ENCODE measurements at places on chromosomes 2 and 18.
A peak's percentile ranks its signal among the peaks of the same experiment; 100 is the strongest.

GRCh38 chr18:45161850-45162249 is 453.4 kb upstream of the SLC14A2 start:
- DNase-seq: no peak

DNA sequence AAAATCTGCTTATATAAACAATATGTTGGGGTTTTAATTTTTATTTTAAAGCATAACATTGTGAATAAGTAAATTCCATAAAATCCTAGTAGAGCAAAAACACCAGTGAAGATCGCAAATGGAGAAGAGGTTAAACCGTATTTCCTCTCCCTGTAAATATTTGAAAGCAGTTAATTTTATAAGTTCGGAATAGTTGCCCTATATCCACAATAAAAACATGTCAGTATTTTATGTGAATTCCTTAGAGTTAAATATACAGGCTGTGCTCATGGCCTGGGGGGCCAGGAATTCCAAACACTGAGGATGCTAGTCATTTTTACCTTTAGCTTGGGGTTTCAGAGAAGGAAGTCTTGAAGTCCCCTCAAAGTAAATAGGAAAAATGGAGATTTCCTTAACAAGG is 135.0 kb downstream of the FIGN start:
- DNase-seq: no peak

DNA sequence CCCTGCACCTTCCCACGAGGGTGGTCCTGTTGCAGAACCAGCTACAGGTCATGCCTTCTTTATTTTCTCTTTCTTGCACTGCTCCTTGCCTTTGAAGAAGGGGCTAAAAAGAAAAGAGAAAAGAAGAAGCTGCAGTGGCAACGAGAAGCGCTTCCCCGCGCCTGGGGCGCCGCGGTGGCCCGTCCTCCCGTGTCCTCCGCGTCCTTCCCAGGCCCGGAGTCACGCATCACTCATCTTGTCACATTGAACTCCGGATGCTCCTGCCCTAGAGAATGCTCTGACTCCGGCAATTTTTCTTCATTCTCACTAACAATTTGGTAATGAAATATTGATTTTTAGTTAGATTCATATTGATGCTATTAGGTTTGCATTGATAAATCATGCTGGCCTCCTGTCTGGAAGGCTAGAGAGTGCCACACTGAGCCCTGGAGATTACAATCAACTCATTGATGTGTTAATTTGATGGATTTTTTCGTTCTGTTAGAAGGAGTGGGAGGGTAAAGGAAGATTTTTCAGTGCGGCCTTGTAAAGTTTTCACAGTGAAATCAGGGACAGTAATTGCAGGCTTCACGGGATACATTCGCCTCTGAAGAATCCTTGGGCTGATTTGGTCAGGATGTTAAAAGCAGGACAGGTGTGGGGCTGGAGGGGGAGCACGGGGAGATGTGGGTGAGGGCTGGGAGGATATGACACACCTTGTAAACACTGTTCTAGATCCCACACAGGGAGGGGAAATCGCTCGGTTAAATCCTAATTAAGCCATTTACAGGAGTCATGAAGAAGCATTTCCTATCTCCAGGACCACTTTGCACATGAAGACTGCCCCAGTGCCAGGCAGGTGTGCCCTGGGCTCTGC is 349.3 kb downstream of the ZNF516 start:
- DNase-seq: no peak

DNA sequence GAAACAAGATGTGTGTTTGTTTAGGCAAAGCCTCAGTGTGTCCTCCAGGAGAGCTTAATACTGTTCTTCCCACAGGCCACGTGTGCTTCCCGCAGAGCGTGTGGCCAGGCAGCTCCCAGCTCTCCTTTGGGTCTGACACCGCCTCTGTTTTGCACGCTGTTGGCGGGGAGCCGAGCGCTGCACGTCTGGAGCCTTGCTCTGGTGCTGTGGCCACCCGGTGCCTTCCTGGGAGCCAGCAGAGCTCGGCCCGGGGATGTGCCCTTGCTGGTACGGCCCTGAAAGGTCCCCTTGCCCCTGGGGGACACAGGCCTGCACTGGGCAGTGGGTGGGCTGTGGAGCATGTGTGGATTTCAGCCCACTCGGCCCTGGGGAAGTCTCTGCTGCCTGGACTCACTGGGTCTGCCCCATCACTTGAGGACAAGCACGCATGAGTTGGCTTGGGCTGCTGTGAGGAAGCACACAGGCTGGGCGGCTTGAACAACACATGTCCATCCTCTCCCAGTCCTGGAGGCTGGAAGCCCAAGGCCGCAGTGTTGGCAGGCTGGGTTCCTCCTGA is 160.7 kb upstream of the HDAC4 start:
- DNase-seq: no peak

DNA sequence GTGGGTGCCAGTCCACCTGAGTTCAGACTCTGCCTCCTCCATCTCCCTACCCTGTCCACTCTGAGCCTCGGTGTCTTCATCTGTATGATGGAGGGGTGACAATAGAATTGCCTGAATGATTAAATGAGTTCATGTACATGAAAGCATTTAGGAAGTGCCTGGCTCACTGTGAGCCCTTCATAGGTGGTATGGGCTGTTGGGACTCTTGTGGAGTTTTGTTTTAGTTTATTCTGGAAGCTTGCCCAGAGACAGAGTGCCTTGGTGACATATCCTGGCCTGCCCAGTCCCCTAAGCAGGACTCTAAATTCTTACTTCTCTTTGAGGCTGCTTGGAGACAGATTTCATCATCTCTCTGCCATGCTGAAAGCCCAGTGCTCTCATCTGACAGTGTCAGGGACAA is 24.5 kb upstream of the GIGYF2 start:
- no peak for DNase-seq

DNA sequence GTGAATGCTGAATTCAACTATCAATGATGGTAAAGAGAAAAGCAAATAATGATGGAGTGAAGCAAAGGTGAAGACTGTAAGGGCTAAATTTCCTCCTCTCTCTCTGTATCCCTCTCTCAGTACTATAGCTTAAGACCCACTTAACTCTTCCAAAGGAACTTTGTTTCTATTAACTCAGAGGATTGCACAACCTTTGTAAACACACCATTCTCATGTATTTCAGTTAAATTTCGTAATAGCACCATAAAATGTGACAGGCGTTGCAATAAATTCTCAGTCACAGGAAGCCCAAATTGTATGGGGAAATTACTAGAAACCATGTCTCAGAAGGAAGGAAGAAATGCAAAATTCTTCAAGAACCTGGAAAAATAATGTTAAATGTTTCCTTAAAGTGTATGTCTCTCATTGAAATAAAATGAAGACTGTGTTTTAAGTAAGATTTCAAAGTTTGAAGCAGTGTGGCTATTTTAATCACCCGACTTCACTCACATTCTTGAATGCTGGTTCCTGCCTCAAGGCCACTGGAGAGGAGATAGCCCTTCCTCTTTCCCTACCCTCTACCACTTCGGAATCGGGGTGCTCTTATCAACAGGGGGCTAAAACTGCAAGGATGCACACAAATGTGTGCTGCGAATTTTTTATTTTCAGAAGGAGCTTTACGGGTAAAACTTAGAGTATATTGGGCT is 112.1 kb downstream of the FTCDNL1 start:
- no peak for DNase-seq

- no peak for DNase-seq
Observed at GRCh38 chr2:144849612-144850011, 329.7 kb upstream of the ZEB2 start.

GRCh38 chr2:156532989-156533388 is 96.8 kb downstream of the GPD2 start:
- DNase-seq: no peak

GRCh38 chr2:14647714-14648113 is 15.2 kb downstream of the LRATD1 start:
- no peak for DNase-seq

DNA sequence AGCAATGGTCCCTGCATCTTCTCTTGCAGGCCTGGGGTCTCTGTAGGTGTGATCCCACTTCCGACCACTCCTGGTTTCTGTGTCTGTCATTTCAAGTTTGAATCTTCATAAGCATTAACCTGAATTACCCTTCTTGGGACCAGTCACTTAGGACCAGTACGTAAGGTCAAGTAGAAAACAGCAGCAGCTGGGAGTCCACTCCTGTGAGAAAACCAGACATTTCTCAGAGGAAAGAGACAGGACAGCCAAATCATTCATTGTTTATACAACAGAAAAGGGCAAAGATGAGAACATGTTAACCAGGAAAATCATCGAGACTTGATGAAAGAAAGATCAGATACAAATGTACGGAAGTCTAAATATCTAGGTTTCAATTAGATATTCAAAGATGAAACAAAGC is 163.0 kb downstream of the MREG start:
- no peak for DNase-seq

DNA sequence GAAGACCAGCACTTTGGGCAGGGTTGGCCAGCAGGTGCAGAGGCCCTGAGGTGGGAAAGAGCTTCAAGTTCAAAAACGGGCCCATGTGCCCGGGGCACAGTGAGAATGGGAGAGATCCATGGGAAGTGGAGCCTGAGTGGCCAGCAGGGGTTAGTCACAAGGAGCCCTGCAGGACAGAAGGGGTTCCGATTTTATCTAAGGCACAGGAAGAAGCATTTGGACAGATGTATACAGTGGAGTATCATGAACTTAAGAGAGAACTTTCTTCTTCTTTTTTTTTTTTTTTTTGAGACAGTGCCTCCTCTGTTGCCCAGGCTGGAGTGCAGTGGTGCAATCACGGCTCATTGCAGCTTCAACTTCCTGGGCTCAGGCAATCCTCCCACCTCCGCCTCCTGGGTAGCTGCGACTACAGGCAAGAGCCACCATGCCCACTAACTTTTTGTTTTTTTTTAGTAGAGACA is 24.0 kb downstream of the WIPF1 start:
- no peak for DNase-seq

DNA sequence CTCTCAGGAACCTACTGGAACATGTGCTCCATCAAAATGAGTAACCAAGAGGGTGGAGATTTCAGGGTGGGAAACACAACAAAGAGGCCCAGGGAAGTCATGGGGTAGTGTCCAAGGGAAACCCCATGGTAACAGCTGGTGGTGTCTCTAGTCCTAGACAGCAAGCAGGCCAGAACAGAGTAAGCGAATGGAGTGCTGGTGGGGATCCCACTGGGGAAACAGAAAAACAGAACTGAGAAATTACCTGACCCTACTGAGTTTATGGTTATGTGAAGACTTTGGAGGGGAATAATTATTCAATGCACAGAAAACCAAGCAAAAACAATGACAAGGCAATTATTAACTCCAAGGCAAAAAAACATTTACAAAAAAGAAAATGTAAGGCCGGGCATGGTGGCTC is 16.9 kb downstream of the ERCC3 start:
- DNase-seq: no peak

GRCh38 chr18:63079114-63079513 is 240.5 kb downstream of the BCL2 start:
- DNase-seq: no peak

DNA sequence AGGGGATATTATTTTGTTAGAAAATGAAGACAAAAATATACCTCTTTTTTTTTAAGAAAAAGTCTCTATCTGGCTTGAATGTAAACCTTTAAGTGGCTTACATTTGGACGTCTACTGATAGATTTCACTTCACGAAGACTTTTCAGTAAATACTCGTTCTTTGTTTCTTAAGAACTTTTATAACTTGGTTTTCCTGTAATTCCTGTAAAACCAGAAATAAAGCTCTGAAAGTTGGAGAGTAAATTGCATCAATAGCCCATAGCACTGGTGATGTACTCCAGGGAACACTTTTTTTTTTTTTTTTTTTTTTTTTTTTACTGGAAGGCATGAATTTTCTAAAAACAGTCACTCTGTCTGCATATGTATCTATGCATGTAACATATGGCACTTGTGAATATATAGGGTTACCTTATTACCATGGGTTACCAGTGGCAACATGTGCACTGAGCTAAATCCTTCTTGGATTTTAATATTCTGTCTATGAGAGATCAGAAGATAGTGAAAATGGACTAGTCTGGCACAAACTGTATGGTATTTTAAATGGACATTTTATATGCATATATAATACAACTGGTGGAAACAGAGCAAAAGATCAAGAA is 309.2 kb upstream of the TCF4 start:
- no peak for DNase-seq

DNA sequence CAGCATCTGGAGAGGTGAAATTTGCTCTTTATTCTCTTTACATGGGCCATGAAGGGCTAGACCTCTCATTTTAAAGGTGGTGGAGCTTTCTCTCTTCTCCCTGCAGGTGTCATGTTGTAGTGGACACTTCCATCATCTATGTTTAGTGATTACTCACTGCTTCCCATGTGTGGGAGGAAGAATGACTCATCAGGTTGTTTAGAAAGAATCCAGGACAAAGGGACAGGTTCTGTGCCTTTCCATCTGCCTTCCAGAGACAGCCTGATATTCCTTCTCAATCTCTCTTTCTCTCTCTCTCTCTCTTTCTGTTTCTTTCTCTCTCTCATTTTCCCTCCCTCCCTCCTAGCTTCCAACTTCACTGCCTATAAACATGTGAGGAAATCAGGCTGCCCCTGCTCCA is 38.7 kb downstream of the SCG2 start:
- DNase-seq: peak; percentile 60
